H9 (cell line): ENCODE measurements at places on chromosomes 12 and 14.
A peak's percentile ranks its signal among the peaks of the same experiment; 100 is the strongest.

GRCh38 chr14:50974118-50974517 is 29.8 kb upstream of the PYGL start:
- no peaks in the 10 kb centered on the region for H3K36me3 ChIP-seq
- H3K4me1 ChIP-seq = no peaks in the 10 kb centered on the region; the same call in 1 of the 2 replicates
- H3K27me3 ChIP-seq = no peaks in the 10 kb centered on the region
- H3K27ac ChIP-seq = no peak overlapping the region
- DNase-seq = no peak

GRCh38 chr12:79344855-79345847 is 345.6 kb downstream of the PAWR start:
- DNase-seq = peak; percentile 72
- H3K4me3 ChIP-seq = no peak overlapping the region
- H3K4me1 ChIP-seq = no peaks in the 10 kb centered on the region
- no peaks in the 10 kb centered on the region for H3K27me3 ChIP-seq
- no peak overlapping the region for H3K27ac ChIP-seq

GRCh38 chr12:83388551-83388950 is 701.8 kb downstream of the TMTC2 start:
- H3K4me1 ChIP-seq = no peaks in the 10 kb centered on the region
- H3K27me3 ChIP-seq = no peaks in the 10 kb centered on the region
- H3K4me3 ChIP-seq = no peak overlapping the region

DNA sequence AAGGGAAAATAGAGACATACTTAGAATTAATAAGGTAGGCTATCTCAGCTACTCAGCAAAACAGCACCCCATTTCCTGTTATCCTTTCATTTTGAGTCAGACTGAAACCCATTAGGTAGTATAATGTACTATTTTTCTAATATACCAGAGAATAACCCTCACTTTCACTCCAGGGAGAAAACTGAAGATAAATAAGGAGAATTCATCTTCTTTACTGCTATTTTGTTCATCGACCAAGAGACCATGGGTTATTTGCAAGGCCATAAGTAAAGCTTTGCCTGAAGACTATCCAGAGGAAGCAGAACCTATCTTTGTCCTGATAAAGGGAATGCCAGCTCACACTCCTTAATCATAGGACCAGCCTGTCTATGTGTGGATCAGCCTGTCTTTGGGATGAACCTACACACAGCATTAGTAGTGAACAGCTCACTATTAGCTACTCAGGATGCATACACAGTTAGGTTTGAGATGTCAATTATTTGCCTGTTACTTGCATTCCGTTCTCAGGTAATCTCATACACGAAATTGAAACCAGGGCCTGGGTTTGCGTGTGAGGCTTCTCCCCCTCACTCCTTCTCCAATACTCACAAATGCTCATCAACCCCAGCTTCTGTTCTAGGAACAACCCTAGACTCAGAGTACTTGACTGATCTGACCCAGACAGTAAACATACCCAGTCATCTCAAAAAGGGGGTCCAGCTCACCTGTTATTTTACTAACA is 124.4 kb downstream of the DAD1 start:
- no peaks in the 10 kb centered on the region for H3K4me1 ChIP-seq
- H3K4me3 ChIP-seq = no peak overlapping the region
- no peaks in the 10 kb centered on the region for H3K36me3 ChIP-seq
- no peak overlapping the region for H3K27ac ChIP-seq
- H3K27me3 ChIP-seq = no peaks in the 10 kb centered on the region

- no peak overlapping the region; the same call in 2 of the 3 replicates for H3K4me3 ChIP-seq
- H3K27me3 ChIP-seq = no peaks in the 10 kb centered on the region
- DNase-seq = peak; percentile 95
Measured at GRCh38 chr12:131454418-131455217, 256.3 kb upstream of the SFSWAP start.
